GM04503 (cell line): ENCODE measurements at places on chromosomes 7 and 10.

DNA sequence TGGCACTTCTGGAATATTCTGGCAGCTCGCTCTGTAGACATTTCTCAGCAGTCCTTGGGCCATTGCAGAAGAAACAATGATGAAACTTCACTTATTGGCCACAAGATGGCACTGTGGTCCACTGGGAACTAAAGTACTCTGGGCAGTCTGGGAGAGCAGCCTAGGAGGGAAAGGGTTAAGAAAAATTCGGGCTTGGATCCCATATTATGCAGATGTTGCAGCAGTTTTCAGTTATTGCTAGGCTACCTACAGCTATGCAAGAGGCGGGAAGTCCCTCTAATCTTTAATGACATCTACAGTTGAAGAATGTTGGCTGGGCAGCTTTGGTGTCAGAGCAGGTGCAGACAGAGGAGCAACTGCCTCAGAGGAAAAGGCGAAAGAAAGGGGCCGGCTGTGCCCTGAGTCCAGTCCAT, 201.7 kb upstream of the PRSS58 start:
- DNase-seq = no peak

DNA sequence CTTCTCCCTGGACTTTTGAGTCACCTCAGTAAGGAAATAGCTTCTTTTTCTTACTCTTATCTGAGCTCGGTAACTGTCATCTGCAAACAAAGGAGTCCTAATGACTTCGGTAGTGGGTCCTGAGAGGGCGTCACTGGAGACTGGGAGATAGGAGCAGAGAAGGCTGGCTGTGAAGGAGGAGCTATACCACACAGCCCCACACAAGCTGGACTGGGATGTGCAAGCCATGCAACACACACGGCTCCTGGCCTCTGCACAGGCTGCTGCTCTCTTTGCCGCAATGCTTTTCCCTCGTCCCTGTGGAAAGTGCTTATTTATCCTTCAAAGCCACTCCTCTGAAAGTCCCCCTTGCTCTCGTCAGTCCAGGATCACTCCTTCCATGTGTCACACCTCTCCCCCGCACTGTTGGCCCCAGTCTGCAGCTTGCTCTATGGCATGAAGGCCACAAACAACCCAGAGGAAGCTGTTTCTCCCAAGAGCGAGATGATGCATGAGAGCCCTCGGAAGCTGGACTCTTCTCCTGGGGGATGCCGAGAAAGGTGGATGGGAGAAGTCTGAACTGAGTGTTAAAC, 14.9 kb downstream of the TMEM273 start:
- no peak for DNase-seq

- DNase-seq = peak; percentile 36
Observed at GRCh38 chr10:30671026-30671616, 41.6 kb upstream of the LYZL2 start.

GRCh38 chr7:70975754-70976153, 156.2 kb upstream of the GALNT17 start:
- DNase-seq = no peak

GRCh38 chr10:113084031-113084430, 134.0 kb downstream of the TCF7L2 start:
- DNase-seq = no peak

DNA sequence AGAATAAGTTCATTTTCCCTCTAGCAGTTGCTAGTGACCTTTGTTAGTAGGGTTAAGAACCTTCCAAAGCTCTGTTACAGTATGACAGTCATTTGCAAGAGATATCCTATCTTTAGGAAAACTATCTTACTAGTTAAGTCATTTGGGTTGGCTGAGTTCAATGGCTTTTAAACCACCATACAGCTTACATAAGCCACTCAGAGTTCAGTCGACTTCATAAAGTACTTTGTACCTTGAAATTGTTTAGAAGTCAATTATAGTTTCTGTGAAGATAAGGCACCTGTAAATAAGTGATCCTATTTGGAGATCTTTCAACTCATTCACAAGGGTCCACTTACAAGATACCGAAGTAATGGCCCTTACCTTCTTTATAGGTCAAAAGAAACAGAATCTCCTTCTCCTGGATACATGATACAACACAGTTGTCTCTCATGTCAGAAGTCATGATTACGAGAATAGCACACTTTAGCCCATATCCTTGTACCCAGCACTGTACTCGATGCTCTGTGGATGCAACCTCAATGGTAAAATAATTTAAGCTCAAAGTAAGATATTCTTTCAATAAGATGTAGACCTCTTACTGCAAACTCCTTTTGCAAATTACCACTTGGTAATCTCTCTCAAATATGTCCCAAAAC, 11.9 kb upstream of the ABCC2 start:
- DNase-seq = no peak

DNA sequence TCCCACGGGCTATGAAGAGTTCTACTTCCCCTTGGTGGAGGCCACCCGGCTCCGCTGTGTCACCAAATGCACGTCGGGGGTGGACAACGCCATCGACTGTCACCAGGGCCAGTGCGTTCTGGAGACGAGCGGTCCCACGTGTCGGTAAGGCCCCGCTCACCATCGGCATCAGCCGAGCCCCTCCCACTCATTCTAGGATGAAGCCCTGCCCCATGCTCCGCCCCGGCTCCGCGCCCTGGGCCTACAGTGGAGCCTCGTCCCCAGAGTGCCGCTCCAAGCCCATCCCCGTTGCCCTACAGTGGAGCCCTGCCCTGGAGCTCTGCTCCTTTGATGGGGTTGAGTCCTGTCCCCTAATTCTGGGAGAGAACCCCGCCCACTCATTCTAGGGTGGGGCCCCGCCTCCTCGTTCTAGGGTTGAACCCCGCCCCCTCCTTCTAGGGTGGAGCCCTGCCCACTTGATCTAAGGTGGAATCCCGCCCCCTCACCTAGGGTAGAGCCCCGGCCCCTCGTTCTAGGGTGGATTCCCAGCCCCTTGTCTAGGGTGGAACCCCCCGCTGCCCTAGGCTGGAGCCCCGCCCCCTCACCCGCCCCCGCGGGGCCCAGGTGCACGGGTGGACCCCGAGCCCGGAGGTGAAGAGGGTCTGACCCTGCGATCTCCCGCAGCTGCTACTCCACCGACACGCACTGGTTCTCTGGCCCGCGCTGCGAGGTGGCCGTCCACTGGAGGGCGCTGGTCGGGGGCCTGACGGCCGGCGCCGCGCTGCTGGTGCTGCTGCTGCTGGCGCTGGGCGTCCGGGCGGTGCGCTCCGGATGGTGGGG, 3.4 kb upstream of the MUC12 start:
- DNase-seq = no peak

DNA sequence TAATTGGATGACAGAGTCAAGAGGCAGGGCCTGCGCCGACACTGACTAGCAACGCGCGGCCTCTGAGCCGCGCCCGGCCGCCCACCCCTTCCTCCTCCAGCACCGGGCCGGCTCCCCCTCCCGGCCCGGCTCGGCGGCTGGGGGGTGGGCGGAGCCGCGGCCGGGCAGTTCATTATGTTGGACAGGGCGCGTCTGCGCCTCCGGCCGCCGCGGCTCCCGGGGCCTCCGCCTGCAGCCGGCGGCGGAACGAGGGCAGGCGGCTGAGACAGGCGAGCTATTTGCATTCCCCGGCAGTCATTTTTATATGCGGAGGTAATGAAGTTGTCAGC, 106.7 kb downstream of the SNX10 start:
- DNase-seq = no peak

DNA sequence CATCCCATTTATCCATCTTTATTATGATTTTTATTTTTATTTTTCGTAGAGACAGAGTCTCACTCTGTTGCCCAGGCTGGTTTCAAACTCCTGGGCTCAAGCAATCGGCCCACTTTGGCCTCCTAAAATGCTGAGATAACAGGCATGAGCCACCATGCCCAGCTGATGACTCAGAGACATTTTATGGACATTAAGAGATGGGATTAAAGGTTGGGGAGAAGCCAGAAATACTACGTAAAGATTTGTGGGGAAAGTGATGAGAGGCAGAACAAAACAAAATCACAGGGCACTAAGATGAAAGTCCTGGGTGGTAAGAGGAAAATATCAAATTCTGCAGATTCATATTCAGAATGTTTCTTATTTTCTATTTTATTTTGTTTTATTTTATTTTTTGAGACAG, 7.6 kb downstream of the WNT8B start:
- DNase-seq = no peak

- no peak for DNase-seq
Observed at GRCh38 chr10:50679149-50679548, 55.4 kb upstream of the SGMS1 start.

GRCh38 chr10:94115725-94116124, 122.0 kb downstream of the PLCE1 start:
- DNase-seq = no peak

DNA sequence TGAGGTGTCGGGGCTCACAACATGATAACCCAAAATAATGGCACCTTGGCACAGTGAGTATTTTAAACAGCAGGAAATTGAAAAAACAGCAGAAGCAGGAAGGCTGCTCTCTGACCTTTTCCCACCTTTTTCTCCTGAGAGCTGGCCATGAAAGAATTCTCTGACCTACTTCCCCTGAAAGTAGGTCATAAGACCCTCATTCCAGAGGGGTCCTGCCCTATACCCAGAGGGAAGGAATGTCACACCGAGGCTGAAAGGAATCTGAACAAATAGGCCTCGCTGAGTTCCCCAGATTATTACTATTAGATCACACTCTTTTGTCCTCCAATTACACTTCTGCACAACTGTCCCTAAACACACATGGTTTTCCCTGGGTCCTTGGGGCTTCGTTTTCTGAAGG, 18.8 kb downstream of the CPVL start:
- DNase-seq = no peak

GRCh38 chr7:69439636-69440325, 158.5 kb upstream of the AUTS2 start:
- DNase-seq = no peak

- DNase-seq = no peak
Observed at GRCh38 chr7:17685141-17685540, 255.2 kb downstream of the SNX13 start.

DNA sequence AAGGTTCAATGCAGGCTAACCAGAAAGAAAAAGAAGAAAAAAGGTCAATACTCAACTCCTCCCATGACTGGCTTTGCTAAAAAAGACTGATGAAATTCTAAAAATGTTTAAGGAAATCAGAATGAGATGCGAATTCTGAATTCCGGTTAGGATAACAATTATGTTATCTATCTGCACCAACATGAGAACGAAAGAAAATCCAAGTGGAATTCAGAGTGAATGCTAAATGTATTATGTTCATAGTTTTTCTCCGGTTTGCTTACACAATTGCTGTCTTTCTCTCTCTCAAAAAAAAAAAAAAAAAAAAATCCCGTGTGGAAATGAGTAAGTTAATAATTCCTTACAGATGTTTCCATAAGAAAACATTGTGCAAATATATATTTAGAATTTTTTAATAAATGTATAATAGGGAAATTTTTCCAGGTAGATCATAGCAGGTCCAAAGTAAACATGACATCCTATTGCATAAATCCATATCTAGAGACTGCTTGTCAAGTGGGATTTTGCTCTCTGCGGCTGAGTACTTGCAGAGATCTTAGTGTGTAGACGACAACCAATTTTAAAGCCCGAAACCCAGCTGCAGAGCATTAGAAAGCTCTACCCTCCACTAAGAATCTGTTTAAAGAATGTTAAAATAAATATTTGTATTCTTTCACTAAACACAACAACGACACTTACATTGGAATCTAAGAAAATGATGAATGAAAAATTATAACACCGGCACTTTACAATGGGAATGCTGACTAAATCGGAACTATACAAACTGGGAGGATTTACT, 104.0 kb downstream of the JAZF1 start:
- DNase-seq = no peak
